Stimulated activated CD4-positive, alpha-beta T cell treated with anti-CD3 and anti-CD28 coated beads, Interleukin-15, amount 100 ng/mL, for 1 hour (primary cell): ENCODE measurements at places on chromosomes 7 and 10.
A peak's percentile ranks its signal among the peaks of the same experiment; 100 is the strongest.

- DNase-seq: no peak
These were observed 106.1 kb downstream of the PRKCQ start for GRCh38 chr10:6473901-6474370.

- DNase-seq: peak; percentile 48
These were observed 2.8 kb downstream of the FAM53B start for GRCh38 chr10:124741281-124741921.

DNA sequence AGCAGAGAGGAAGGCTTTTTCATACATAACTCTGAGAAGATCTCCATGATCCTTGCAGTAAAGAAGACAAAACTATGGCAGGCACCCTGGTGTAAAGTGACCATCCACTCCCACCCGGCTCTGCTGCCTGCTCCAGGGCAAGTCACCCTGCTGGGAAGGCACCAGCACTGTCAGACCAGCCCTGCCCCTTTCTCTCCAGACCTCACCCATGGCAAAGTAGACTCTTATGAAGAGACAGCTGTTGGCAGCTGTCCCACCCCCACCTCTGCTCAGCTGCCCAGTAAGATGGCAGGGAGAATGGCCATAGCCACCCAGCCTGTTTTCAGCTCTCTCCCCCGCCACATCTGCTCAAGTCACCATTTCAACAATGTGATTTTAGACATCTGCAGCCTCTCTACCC is 8.6 kb upstream of the ZMIZ2 start:
- DNase-seq: no peak

DNA sequence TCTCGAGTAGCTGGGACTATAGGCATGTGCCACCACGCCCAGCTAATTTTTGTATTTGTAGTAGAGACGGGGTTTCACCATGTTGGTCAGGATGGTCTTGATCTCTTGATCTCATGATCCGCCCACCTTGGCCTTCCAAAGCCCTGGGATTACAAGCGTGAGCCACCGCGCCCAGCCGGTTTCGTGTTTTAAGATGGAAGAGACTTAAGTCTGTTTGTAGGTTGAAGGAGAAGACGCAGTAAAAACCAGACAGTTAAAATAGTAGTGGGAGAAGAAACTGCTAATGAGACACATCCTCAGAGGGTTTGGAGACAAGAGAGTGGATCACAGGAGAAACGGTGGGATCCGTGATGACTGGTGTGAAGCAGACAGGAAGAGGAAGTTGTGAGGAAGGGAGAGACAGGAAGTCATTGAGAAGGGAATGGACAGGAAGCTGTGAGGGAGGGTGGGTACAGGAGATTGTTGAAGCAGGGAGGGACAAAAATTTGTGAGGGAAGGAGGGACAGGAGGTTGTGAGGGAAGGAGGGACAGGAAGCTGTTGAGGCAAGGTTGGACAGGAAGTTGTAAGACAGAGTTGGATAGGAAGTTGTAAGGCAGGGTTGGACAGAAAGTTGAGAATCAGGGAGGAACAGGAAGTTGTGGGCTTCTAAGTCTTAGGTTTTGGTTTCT is 115.5 kb downstream of the WDFY4 start:
- no peak for DNase-seq

DNA sequence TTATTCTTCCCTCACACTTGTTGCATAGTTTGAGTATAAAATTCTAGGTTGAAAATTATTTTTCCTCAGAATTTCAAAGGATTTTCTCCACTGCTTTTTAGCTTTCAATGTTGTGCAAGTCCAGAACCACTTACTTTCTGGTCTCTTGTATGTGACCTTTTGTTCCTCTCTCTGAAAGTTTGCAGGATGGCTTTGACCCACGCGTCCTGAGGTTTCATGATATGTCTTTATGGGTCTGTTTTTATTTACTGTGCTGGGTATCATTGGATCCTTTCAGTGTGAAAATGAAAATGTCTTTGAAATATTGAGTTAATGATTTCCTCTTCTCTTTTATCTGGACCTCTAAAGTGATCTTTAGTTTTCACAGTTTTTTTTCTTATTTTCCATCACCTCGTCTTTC is 38.5 kb downstream of the C1GALT1 start:
- no peak for DNase-seq

- DNase-seq: no peak
These were observed 548.3 kb downstream of the DNAJB6 start for GRCh38 chr7:157885140-157885539.

DNA sequence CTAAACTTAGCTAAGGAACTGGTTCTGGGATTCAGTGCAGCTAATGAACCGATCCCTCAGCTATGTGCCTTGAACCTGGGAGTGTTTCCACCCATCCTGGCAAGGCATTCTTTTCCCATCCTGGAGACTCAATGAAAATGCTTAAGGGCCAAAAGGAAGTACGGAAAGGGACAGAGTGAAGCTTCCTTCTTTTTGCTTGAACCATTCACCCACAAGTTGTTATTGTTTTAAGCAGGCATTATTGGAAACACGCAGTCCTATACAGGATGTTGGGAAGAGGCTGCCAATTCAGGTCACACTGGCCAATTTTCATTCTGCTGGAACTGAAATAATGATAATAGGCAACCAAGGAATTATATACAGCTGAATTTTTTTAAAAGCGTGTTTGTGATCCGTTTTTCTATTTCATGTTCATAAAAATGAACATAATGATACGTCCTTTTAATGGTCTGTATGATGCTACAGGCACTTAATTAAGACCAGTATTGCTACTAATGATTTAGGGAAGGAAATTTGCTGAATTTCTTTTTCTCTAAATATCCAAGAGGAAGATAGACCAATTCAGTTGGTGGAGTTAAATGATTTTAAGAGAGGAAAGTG is 57.8 kb upstream of the FZD1 start:
- DNase-seq: no peak

- DNase-seq: no peak
These were observed 3.4 kb upstream of the NRG3 start for GRCh38 chr10:81871558-81871957.

DNA sequence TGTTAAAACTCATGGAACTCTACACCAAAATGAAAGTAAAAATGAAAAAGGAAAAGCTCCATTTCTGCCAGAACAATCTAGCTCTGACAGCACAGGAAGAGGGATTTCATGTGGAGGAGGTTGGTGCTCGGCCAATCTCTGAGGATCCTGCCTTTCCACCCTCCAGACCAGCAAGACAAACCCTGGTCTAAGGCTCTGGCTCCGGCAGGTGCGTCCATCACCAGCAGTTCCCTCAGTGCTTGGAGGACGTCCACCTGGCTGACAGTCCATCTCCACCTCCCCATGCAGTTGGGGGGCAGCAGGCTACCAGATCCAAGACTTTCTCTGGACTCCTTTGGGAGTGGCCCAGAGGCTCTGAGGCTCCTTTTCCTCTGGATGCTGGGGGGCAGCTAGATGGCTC is 25.0 kb upstream of the LOXL4 start:
- DNase-seq: no peak

DNA sequence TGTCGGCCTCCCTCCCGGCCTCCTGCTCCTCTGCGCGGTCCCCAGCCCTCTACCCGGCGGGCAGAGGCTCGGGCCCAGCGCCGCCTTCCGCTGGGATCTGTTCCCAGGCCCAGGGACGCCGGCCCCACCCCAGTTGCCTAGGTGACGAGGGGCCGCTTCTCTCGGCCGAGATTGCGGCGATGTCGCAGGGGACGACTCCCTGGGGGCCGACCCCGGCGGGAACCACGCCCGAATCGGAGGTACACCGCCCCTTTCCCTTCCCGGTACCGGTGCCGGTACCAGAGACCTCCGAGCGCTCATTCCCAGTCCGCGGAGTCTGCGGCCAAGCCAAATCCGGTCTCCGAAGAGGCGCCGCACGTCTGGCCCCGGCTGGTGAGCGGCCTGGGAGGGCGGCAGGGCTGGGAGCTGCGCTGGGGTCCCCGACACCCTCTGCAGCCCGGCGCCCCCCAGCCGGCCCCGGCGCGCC is at the start of gene CABCOCO1:
CABCOCO1 (plus strand) TSS at position 136 of the 466 bp plus-strand sequence; CDS start at position 180, 44 bp downstream.
- no peak for DNase-seq

GRCh38 chr7:2962865-2963264 is 80.8 kb downstream of the CARD11 start:
- no peak for DNase-seq

GRCh38 chr7:75817116-75817515 is 3.5 kb upstream of the CCL24 start:
- DNase-seq: no peak

DNA sequence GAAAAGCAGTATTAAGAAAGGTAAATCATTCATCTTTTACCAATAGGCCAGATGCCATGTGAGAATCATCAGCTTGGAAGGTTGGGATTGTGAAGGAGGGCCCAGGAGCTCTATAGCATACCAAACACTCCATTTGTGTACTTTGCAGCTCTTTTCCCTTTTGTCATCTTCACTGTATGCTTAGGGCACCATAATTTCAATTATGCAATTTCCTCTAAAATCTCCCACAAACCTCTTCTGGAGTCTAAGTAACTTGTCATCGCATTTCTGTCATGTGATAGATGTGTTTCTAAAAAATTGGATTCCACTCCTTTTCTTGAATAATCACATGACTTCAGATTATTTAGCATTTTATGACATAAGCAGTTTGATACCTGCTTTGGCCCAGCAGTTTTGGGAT is 17.9 kb downstream of the RPP30 start:
- DNase-seq: no peak

- DNase-seq: no peak
These were observed 445.9 kb upstream of the LRRN3 start for GRCh38 chr7:110645060-110645459.

DNA sequence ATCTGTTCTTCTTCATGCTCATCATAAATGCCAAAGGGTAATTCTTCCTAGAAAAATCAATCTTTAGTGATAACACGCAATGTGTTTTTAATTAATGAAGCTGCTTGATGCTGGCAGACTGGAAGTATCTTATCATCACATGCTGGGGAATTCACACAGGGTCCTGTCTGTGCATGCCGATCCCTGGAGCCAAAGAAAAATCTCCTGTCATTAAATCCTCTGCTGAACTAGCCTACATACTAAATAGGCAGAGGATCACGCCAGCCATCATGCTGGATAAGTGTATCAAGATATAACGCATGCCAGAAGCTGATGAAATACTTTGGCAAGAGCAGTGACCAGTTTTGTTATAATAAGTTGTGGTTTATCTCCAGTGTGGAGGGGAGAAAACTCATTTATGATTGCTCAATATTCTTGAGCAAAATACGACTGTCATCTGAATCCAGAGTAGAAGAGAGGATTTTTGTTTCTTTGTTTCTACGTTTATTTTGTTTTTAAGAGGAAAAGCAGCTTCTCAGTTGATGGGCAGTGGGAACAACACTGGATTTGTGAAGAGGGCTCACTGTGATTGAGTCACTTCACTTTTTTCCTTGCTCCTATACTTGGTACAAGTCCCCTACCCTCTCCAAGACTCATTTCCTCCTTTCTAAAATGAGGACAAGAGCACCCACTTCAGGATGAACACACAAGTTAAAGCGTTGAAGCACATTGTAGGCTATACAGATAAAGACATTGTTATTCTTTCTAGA is 649.1 kb downstream of the TNS3 start:
- DNase-seq: no peak

GRCh38 chr7:18494821-18495408 is 634 bp upstream of the HDAC9 start:
- DNase-seq: no peak

- no peak for DNase-seq
These were observed 141.6 kb upstream of the NPS start for GRCh38 chr10:127407551-127407950.

GRCh38 chr10:90890347-90890746 is 18.6 kb downstream of the RPP30 start:
- no peak for DNase-seq

GRCh38 chr7:22125436-22125835 is 179.7 kb upstream of the CDCA7L start:
- no peak for DNase-seq

- no peak for DNase-seq
These were observed 90.1 kb upstream of the DNAAF5 start for GRCh38 chr7:636396-636795.

- DNase-seq: no peak
These were observed 47.4 kb upstream of the LRRN3 start for GRCh38 chr7:111043561-111043960.

DNA sequence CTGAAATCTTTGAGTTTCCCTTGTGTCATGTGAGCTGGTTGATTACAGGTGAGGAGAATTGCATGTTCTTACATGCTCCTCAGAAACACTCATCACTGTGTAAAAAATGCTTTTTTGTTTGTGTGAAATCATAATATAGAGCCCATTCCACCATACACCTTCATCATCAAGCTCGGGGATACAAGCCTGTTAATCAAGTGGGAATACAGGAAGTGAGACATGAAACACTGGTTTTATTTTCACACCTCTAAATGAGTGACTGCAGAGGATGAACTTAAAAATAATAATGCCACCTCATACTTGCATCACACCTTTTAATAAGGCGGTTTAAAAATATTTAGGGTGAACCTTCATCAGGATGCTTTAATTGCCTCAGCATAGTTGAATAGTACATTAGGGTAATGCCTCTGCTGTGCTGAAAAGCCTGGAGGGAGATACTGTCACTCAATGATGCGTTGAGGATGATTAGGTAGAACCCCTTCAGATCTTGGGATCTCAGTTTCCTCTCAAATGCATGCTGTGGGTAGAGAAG is 164.6 kb downstream of the AUTS2 start:
- DNase-seq: no peak

- DNase-seq: no peak
These were observed 139.5 kb upstream of the PRKCQ start for GRCh38 chr10:6719561-6719960.

- peak; percentile 4 for DNase-seq
These were observed 312.0 kb downstream of the RNLS start for GRCh38 chr10:88270871-88271713.

GRCh38 chr10:21078410-21079329 is 181.6 kb upstream of the NEBL start:
- DNase-seq: no peak
